Right hindlimb (tissue), 1 donor: ENCODE measurements at places on chromosomes 3 and 15.

DNA sequence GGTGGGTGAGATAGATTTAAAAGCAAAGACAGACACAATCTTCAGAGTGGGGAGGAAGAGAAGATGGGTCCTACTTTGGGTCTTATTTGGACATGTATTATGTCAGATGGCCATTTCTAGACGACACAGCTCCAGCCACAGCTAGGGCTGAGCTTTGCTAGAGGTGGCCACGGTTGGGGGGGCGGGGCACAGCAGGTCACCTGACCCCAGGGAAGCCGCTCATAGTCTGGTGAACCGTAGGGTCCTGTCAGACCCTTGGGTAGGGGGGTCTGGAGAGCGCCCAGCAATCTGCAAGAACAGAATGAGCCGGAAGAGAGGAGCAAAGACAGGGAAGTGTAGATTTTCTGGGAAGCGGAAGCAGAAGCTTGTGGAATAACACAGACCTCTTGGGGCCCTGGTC, 6.6 kb downstream of the EPB42 start:
- DNase-seq: no peak

- DNase-seq: no peak
These were observed 6.7 kb downstream of the CCR5AS start for GRCh38 chr3:46400000-46400734.

DNA sequence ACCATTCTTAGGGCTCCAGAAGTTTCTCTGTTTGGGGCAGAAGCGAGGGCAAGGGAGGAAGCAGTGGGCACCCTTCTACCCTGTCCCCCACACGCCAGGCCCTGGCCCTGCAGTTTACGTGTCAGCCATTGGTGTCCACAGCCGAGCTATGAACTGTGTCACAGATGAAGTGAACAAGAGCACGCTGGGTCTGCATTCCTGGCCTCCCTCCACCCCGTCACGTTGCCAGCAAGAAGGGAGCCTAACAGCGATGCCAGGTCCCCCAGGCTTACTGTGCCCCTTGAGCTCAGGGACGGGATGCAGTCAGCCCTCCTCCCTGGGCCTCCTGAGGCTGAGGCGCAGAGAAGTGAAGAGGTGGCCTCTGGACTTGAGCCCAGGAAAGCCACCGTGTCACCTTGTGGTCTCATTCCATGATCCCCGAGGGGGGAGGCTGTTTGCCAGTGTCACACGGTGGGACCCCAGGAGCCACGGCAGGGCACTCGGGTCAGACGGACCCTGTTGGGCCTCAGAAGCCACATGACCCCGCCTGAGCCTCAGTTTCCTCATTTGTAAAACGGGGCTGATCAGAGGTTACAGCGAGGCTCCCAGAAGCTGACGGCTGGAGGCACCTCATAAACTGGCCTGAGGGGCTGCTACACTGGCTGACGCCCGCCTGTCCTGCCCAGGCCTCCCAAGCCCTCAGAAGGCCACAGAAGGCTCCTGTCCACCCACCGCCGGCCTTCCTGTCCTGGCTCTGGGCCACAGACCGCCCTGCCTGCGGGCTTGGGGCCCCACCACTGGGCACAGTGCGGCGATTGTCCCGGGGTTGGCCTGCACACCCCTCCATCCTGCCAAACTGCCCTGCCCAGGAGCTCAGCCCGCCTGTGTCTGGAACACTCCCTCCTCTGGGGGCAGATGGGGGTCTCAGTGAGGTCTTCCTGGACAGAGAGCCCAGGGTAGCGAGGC, 18.6 kb downstream of the IQSEC1 start:
- peak; percentile 60 for DNase-seq

- DNase-seq: no peak
These were observed 46.3 kb upstream of the FLNB start for GRCh38 chr3:57961828-57962447.

DNA sequence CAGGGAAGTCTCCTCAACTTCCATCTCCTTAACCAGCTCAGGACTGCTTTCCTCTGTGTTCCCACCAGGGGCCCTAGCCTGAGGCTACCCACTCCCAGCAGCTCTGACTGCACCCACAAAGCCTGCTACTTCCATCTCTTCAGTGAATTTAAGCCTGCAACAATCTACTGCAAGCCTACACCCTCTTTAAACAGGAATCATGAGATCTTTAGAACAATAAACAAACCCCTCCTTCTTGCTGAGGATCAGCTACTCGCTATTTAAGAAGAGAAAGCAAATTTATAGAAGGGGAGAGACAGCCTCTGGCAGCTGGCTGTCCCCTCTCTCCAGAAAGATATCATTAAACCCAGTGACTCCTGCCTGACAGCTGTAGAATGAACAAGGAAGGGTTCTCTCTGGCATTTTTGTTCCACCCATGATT, 51.9 kb downstream of the ARHGAP31 start:
- no peak for DNase-seq

GRCh38 chr15:65338366-65338765, 33.9 kb downstream of the RNU5B-1 start:
- DNase-seq: no peak

DNA sequence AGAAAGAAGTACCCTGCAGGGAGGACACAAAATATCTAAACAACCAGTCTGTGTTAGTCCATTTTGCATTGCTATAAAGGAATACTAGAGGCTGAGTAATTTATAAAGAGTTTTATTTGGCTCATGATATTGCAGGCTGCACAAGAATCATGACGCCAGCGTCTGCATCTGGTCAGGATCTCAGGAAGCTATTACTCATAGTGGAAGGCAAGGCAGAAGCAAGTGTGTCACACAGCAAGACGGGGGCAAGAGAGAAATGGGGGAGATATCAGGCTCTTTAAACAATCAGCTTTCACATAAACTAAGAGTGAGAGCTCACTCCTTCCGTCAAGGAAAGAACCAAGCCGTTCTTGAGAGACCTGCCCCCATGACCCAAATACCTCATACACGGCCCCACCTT, 614.8 kb downstream of the ZIC1 start:
- no peak for DNase-seq

- DNase-seq: peak; percentile 94
These were observed 511.3 kb downstream of the SHQ1 start for GRCh38 chr3:72336821-72337479.

- DNase-seq: no peak
These were observed 60.9 kb upstream of the ZNF280D start for GRCh38 chr15:56794165-56794552.
